SK-N-SH (cell line): ENCODE measurements at places on chromosomes 13 and 19. TPM values are rescaled to one million over a fixed set of nuclear protein-coding genes. Genes with fewer than 3 reads are reported as not detected.

DNA sequence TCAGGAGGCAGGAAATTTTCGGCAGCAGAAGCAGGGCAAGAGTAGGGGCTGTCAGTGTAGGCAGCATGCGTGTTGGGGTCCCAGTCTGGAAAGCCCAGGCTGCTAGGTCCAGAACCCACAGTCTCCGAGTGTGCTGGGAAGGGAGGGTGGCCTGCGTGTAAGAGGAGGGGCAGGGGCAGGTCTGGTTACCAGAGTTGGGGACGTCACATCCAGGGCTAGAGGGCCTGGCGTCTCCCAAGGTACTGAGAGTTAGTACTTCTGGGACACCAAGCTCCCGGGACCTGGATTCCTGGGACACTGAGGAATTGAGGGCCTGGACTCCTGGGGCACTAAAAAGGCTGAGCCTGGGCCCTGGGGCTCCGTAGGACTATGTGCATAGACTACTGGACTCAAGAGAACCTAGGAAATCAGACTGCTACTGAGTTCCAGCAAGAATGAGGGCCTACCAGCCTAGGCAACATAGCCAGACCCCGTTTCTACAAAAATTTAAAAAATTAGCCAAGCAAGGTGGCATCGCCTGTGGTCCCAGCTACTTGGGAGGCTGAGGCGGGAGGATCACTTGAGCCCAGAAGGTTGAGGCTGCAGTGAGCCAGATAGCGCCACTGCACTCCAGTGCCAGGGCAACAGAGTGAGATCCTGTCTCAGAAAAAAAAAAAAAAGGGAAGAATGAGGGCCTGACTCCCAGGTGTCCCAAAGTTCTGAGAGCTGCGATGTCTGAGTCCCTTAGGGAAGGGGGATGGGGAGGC is 2.5 kb downstream of the NFKBID start:
- no peak overlapping the region for H3K27ac ChIP-seq
- no peaks in the 10 kb centered on the region for H3K27me3 ChIP-seq
- peaks cover 22% of the 10 kb centered on the region for H3K4me1 ChIP-seq
- DNase-seq, result peak; percentile 18
- peaks cover 5% of the 10 kb centered on the region for H3K36me3 ChIP-seq
- peak overlapping the region; percentile 100; the same call in 1 of the 2 replicates for H3K4me3 ChIP-seq

DNA sequence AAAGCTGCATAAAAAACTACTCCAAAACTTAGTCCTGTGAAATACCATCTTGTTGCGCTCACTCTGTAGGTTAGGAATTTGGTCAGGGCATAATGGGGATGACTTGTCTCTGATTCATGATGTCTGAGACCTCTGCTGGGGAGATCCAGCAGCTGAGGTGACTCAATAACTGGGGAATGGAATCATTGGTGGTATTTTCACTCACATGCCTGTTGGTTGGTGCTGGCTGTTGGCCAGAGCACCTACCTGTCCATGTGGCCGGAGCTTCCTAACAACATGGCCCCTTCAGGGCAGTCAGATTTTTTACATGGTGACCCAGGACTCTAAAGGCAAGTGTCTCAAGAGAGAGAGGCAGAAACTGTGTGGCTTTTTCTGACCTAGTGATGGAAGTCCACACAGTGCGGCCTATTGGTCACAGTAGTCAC is 7.4 kb upstream of the ESD start:
- DNase-seq, result no peak
- no peaks in the 10 kb centered on the region for H3K4me1 ChIP-seq
- no peaks in the 10 kb centered on the region for H3K27me3 ChIP-seq

DNA sequence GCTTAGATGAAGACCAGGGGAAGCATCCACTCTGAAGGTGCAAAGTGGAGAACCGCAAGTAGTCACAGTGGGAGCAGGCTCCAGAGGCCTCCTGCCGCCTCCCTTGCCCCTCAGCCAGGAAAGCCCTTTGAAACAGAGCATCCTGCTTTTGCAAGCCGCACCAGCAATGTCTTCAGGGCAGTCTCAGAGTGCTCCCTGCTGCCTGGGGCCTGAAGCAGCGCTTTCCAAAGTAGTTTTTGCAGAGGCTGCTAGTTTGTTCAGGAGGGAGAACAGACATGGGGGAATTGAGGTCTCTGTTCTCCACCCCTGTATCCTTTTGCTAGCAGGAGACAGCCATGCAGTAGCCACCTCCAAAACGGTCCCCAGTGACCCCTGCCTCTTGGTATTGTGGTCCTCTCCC is 15.8 kb upstream of the POP4 start:
- no peak overlapping the region for H3K4me3 ChIP-seq
- DNase-seq, result no peak
- no peaks in the 10 kb centered on the region for H3K36me3 ChIP-seq
- H3K27ac ChIP-seq, result no peak overlapping the region

GRCh38 chr19:19105365-19106055 is 32.8 kb downstream of the TMEM161A start:
- H3K27ac ChIP-seq, result no peak overlapping the region
- H3K4me1 ChIP-seq, result no peaks in the 10 kb centered on the region; the same call in 1 of the 2 replicates
- DNase-seq, result peak; percentile 56
- H3K4me3 ChIP-seq, result no peak overlapping the region
- no peaks in the 10 kb centered on the region for H3K36me3 ChIP-seq

- H3K4me3 ChIP-seq, result peak overlapping the region; percentile 35; the same call in 1 of the 2 replicates
- no peaks in the 10 kb centered on the region for H3K36me3 ChIP-seq
- no peaks in the 10 kb centered on the region for H3K27me3 ChIP-seq
- H3K27ac ChIP-seq, result no peak overlapping the region
- H3K4me1 ChIP-seq, result peaks cover 15% of the 10 kb centered on the region; the same call in 1 of the 2 replicates
- DNase-seq, result peak; percentile 91
Observed at GRCh38 chr19:38869836-38870607, 8.1 kb downstream of the RINL start.

DNA sequence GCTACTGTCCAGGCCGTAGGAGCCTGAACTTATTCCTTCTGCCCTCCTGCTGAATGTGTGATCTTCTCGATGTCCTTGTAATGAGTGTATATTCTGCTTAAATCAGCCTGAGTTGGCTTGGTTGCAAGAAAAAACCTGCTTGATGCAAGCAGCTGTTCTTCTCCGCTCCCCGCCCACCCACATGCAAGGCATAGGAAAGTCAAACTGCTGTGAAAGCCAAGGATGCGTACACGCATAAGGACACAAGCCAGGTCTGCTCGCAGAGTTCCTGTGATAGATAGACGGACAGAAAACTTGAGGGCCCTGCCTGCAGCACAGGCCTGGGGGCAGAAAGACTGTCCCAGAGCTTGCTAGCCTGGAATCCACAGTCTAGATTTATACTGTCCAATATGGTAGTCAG is 101.1 kb downstream of the DNAJC15 start:
- no peaks in the 10 kb centered on the region for H3K27me3 ChIP-seq
- H3K4me1 ChIP-seq, result peaks cover 22% of the 10 kb centered on the region
- H3K4me3 ChIP-seq, result no peak overlapping the region
- no peaks in the 10 kb centered on the region for H3K36me3 ChIP-seq

DNA sequence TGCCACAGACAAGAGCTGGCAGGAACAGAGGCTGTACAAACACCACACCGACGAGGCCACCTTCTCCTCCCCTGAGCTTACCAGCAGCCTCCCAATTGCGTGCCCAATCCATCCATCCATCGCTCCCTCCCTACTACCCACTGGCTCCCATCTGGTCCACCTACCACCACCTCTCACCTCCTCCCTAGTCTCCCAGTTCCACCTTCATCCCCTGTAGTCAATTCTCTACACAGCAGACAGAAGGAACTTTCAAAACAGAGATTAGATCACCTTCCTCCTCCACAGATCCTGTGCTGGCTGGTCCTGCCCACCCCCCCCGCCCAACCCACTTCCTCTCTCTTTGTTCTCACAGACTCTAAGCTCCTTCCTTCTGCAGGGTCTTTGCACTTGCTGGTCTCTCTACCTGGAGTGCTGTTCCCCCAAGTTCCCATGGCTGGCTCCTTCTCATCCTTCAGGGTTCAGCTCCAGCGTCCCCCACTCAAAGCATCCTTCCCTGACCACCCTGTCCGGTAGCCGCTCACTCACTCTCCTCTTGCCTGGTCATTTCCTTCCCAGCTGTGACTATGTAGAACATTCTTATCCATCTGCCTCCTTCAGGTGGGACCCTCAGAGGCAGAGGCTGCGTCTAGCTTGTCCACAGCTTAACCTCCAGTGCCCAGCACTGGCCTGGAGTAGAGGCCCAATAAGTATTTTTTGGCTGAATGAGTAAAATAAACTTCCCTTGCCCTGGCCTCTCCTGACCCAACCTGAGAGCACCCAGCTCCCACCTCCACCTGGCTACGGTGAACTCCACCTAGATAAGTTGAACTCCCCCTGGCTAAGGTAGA is 23.0 kb downstream of the PIN1 start:
- H3K4me1 ChIP-seq, result no peaks in the 10 kb centered on the region
- no peaks in the 10 kb centered on the region for H3K27me3 ChIP-seq
- no peak for DNase-seq
- no peaks in the 10 kb centered on the region for H3K36me3 ChIP-seq
- no peak overlapping the region for H3K4me3 ChIP-seq

DNA sequence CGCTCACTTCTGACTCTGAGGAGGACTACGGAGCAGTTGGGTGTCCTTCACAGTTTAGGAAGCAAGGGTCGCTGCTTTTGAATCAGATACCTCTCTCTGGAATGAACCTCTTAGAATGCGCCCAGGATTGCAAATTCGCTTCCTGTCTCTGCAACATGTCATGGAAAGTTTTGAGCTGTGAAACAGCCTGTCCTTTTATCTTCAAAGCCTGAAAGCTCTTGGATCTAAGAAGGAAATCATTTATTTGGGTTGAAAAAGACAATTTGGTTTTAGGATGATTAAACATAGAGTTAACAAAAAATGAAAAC is 134.1 kb downstream of the KATNAL1 start:
- H3K4me1 ChIP-seq, result no peaks in the 10 kb centered on the region
- no peak for DNase-seq
- no peaks in the 10 kb centered on the region for H3K27me3 ChIP-seq
- no peak overlapping the region for H3K4me3 ChIP-seq
- H3K27ac ChIP-seq, result no peak overlapping the region

MBD3L2 gene
- 0.10 and 0.12 TPM in 2 replicates for polyA plus RNA-seq

ZNF568 gene
- 5.5 and 7.2 TPM in 2 replicates for polyA plus RNA-seq

ATXN8OS gene
- polyA plus RNA-seq, result not detected in 2 replicates

ERICH4 gene
- polyA plus RNA-seq, result not detected in 2 replicates

NXNL1 gene
- not detected in 2 replicates for polyA plus RNA-seq

S1PR4 gene
- polyA plus RNA-seq, result not detected in 2 replicates

FXYD3 gene
- polyA plus RNA-seq, result not detected in 2 replicates

MFSD12 gene
- 45.9 and 53.3 TPM in 2 replicates for polyA plus RNA-seq

KANK3 gene
- polyA plus RNA-seq, result 0.51 and 0.91 TPM in 2 replicates

SRRM5 gene
- 0.15 and 0.19 TPM in 2 replicates for polyA plus RNA-seq
